ENCODE measurements at places on chromosomes 7 and 10. TPM values are rescaled to one million over a fixed set of nuclear protein-coding genes. Genes with fewer than 3 reads are reported as not detected.

The TRIM50 gene
- not detected for total RNA-seq

The CYP2C9 gene
- not detected for total RNA-seq

The AKR1D1 gene
- total RNA-seq: not detected

The NOS3 gene
- 21.2 TPM for total RNA-seq

The XRCC2 gene
- 0.60 TPM for total RNA-seq

The TMEM213 gene
- total RNA-seq: not detected

The SLC39A12 gene
- not detected for total RNA-seq

The GIMAP7 gene
- total RNA-seq: 18.8 TPM

The RADIL gene
- total RNA-seq: 30.6 TPM

The STRIP2 gene
- 0.30 TPM for total RNA-seq

The ASAH2B gene
- 1.6 TPM for total RNA-seq

The AQP1 gene
- total RNA-seq: 352 TPM

The VAX1 gene
- total RNA-seq: not detected

The EGR2 gene
- total RNA-seq: 29.1 TPM

The SORCS3 gene
- total RNA-seq: 3.9 TPM

The GPR141 gene
- total RNA-seq: 0.84 TPM

The CC2D2B gene
- total RNA-seq: 1.1 TPM

The LRRC4 gene
- total RNA-seq: 2.2 TPM

The PARP12 gene
- total RNA-seq: 54.2 TPM
